NCI-H1092 treated with DMSO at 0.1 percent for 48 hours (cell line): ENCODE measurements at places on chromosomes 6 and 20.

- DNase-seq = no peak
Observed at GRCh38 chr6:104003803-104004516, 855.8 kb downstream of the HACE1 start.

- peak; percentile 35 for DNase-seq
Observed at GRCh38 chr20:63657260-63657936, 714 bp upstream of the RTEL1 start.

- DNase-seq = peak; percentile 76
Observed at GRCh38 chr6:28863604-28864325, 60.0 kb downstream of the TRIM27 start.

DNA sequence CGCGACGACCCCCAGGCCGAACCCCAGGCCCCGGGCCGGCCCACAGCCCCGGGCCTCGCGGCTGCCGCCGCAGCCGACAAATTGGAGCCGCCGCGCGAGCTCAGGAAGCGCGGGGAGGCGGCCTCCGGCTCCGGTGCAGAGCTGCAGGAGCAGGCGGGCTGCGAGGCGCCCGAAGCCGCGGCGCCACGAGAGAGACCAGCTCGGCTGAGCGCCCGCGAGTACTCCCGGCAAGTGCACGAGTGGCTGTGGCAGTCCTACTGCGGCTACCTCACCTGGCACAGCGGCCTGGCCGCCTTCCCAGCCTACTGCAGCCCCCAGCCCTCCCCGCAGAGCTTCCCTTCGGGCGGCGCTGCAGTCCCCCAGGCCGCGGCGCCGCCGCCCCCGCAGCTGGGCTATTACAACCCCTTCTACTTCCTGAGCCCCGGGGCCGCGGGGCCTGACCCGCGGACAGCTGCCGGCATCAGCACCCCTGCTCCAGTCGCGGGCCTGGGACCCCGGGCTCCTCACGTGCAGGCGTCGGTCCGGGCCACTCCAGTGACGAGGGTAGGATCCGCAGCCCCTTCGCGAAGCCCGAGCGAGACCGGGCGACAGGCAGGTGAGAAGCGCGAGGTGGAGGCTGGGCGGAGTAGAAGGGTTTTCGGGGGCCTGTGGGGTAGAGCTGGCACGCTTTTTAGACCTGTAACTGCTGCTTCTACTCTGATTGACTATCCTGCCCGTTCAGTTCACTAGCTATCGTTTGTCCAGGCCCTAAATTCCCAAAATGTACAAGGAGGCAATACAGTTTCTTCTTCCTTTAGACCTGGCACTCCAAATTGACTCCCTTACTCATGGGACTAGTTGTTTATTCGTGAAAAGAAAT is 654 bp downstream of the FAM8A1 start:
- DNase-seq = peak; percentile 25

DNA sequence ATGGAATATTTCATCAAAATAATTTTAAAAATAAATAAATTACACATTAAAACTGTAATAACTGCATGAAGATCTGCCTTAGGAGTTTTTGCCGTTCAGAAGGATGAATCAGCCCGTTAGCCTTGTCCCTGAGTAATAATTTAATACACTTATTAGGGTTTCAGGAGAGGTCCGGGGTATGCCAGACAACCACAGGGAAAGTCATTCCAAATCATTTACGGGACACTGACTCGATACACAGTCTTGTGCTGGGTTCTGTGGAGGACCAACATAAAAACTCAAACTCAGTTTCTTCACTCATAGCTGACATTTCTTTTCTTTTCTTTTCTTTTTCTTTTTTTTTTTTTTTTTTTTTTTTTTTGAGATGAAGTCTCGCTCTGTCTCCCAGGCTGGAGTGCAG is 735 bp upstream of the LY6G6F start:
- DNase-seq = no peak
